ENCODE measurements at places on chromosomes 4 and X.

DNA sequence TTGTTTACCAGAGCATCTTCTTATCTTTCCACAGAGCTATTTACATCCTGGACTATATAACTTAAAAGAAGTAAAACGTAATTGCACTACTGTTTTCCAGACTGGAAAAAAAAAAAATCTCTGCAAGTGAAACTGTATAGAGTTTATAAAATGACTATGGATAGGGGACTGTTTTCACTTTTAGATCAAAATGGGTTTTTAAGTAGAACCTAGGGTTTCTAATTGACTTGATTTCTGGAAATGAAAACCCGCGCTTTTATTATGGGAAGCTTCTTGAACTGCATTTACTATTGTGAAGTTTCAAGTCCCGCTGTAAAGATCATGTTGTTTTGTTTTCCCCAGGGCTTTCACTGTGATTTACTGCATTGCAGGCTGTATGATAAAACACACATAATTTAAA lies 162.7 kb downstream of the STIM2 start:
- no peak for DNase-seq

- no peak for DNase-seq
Observed at GRCh38 chr4:11228530-11228929, 200.2 kb downstream of the HS3ST1 start.

DNA sequence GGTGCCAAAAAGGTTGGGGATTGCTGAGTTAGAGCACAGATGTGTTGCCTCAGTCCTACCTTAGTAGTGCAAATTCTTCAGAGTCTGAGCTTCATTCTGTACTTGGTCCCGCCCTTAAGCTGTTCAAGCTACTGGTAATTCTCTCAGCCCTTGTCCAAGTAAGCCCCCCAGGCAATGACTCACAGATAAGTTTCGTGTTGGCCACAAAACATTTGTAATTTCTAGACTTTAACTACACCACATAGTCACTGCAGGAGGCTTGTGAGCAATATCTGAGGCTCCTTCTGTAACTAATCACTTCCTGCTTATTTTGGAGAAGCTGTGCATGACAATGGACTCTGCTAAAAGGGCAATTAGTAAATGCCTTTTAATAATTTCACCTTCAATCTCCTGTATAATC lies 1420.5 kb downstream of the PCDH7 start:
- no peak for DNase-seq

- DNase-seq = no peak
Observed at GRCh38 chrX:39293203-39293602, 491.9 kb downstream of the MID1IP1 start.

DNA sequence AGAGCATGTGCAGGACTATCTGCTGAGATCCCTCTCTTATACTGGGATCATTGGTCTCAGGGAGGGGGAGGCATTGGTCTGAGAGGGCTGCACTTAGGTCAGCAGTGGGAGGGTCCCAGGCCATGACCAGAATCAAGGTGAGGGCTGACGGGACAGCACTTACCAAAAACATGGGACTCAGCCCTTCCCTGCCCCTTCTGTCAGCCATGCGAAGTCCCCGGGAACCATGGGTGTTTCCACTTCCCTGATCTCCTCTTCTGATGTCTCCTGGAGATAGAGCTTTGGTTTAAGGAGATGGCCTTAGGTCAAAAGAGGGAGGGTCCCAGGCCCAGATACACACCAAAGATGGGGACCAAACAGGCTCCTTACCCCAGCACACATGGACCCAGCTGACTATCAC lies 12.9 kb upstream of the HSFX1 start:
- DNase-seq = no peak

DNA sequence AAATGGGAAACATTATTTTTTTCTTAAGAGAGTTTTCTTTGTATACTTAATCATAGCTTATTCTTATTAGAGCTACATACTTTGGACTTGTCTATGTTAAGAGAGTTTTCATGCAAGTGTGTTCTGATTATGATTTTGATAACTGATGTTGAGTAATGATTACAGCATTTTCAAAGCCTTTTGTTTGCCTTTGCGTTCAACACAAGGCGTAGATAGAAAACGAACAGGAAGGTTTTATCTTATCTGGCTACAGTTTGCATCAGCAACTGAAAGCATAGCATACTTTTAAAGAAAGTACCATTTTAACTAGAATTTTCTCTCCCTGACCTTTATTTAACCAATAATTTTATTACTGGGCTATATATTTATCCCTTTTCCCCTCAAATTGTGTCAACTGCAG lies 51.6 kb upstream of the PDLIM5 start:
- DNase-seq = no peak

GRCh38 chrX:44144177-44144945 lies 171.2 kb upstream of the NDP start:
- no peak for DNase-seq

DNA sequence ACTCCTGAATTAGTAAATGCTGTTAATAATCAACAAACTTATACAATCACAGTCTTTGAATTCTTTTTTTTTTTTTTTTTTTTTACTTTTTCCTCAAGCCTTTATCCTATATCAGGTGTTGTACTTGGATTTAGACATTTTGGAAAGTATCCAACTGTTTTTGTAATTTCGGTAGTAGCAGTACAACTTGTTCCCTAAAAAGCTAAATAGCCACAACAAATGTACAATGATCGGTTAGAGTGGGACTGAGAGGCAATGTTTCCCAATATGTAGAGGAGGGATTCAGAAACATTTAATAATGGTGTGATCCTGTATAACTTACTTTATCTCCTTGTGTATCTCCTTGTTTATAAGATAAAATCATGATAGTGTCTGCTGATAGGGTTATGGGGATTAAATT lies 343.1 kb downstream of the GRID2 start:
- DNase-seq = no peak

Data from liver (tissue), 10 donors.